Stimulated activated CD4-positive, alpha-beta T cell treated with anti-CD3 and anti-CD28 coated beads, Interleukin-4, amount 100 ng/mL, for 4 hours (primary cell): ENCODE measurements at places on chromosomes 1 and 21.

GRCh38 chr1:87325982-87326738 lies 2.5 kb upstream of the LMO4 start:
- DNase-seq: no peak

- no peak for DNase-seq
These were observed 12.6 kb downstream of the PIGP start for GRCh38 chr21:37060296-37060695.

DNA sequence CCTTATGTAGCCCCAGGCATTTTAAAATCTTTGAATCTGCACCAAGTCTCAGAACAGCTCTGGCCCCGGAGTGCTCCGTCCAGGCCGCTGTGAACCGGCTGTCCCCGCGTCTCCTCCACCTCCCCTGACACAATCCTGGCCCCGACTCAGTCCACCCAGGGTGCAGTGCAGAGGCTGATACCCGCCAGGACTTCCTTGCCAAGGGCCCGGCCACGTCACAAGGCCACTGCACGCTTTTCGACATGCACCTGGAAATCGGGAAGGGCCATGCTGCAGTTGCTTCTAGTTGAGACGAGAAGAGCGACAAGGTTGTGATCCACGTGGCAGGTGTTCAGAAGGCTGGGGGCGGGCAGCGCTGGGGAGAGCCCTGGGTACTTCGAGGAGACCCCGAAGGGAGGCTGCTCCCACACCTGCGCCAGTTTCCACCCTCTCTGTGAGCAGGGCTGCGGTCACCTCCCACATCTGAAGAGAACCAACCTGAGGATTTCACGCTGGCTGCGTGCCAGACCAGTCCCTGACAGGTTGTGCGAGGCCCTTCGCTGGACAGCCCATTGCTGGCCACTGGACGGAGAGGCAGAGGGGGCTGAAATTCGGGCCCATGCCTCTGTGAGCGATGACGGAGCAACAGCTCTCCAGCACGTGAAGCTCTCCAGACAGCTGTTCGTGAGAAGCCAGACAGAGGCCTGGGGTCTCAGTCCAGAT lies 6.7 kb downstream of the VWA1 start:
- DNase-seq: no peak

GRCh38 chr21:45846373-45847160 lies 135.0 kb upstream of the COL6A1 start:
- no peak for DNase-seq

DNA sequence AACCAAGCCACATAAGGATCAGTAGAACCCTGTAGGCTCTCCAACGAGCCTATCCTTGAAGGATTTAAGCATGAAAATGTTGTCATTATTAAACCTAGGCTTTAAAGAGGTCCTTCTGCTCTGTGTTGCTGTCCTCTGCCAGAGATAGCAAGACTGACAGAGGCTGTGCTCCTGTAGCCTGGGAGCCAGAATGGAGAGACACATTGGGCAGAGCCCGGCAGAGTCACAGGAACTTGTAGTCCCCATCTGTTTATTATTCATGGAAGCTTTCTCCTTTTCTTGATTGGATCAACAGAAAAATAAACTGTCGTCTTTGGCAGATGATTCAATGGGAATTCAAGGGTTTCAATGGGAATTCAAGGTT lies 19.2 kb upstream of the SLAMF1 start:
- no peak for DNase-seq
